ENCODE measurements at places on chromosomes 3 and 15.

- no peak overlapping the region for H3K4me3 ChIP-seq
- no peaks in the 10 kb centered on the region for H3K27me3 ChIP-seq
- no peaks in the 10 kb centered on the region for H3K4me1 ChIP-seq
- no peak overlapping the region for H3K27ac ChIP-seq
- no peak for DNase-seq
Observed at GRCh38 chr3:39278616-39278935, 1.3 kb downstream of the CX3CR1 start.

DNA sequence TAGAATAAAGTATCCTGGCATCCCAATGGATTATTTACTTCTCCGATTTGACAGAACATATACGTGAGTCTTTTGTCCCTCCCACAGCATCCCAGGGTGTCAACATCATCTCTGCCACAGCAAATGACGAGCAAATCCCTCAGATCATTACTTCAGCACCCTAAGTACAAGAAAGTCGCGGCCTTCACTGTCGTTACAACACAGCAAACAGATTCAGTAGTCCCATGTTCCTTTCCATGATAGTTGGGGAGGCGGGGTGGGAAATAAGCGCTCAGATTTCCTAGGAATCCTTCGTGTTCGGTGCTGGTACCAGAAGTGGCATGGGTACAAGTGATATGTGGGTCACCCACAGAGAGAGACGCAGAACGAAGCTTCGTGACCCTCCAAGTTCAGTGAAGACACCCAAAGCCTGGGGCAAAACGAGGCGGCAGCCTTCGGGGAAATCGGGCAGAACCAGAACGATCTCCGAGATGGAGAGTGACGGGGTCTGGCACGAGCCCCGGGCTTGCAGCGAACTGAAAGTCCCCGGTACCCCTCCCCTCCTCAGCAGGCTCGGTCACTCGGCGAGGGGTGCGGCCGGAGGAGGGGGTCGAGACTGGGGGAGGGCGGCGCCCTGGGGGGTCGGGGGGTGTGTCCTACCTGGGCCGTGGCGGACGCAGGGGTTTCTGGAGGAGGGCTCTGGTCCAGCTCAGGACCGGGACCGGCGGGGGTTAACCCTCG lies 619 bp downstream of the TTBK2 start:
- H3K36me3 ChIP-seq, result no peaks in the 10 kb centered on the region
- peak overlapping the region; percentile 90 for H3K27ac ChIP-seq
- peak; percentile 54 for DNase-seq
- H3K4me1 ChIP-seq, result no peaks in the 10 kb centered on the region
- H3K27me3 ChIP-seq, result no peaks in the 10 kb centered on the region
- H3K4me3 ChIP-seq, result peak overlapping the region; percentile 95

DNA sequence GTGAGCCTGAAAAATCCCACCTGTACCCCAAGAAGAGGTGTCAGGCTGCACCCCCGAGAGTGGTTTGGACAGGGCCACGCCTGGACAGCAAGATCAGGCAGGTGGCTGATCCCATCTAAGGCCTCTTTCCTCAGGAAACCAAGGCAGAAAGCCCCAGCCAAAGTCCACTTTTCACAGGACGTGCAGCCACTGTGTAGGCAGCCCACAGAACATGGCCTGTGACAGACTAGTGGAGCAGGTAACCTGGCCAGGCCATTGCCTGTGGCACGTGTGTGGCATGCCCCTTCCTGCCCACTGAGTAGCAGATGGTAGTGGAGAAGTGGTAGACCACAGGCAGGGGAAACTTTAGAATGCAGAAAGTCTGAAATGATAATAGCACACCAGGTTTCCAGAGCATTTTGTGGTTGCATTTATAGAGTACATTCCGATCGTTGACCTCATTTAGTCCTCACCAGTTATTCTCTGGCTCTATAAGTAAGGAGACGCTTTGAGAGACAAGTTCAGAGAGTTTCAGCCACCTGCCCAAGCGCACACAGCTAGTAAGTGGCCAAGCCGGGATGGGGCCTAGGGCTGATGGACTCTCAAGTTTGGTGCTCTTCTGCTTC lies 68.7 kb downstream of the AAGAB start:
- H3K36me3 ChIP-seq, result no peaks in the 10 kb centered on the region
- H3K27ac ChIP-seq, result peak overlapping the region; percentile 81
- no peak overlapping the region for H3K4me3 ChIP-seq
- peaks cover 27% of the 10 kb centered on the region for H3K4me1 ChIP-seq
- DNase-seq, result no peak
- H3K27me3 ChIP-seq, result no peaks in the 10 kb centered on the region

DNA sequence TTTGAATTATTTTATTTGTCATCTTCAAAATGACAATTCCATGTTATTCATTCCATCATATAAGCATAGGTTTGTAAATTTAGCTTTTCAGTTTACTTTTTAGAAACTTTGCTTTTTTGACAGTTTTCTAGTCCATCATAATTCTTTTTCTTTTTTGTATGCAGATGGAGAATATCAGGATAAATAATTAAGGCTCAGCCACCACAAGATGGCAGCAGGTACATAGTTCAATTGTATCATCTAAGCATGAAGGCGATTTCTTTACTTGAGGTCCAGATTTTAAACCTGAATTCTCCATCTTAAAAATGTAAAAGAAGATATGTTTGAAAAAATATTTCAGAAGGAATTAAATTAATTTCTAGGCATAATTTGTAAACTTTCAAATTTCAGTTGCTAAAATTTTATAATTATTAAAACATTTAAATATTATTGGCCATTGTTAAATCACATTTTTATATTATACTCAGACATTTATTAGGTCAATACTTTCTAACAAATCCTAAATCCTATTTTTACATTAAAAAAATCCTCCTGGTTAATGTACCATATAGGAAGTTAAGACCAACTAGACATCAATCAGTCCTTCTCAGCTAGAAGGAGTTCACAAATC lies 15.1 kb downstream of the PLSCR5 start:
- no peak overlapping the region for H3K4me3 ChIP-seq
- H3K27me3 ChIP-seq, result no peaks in the 10 kb centered on the region

Measured in ovary (tissue), 10 donors.